ENCODE measurements at places on chromosomes 4 and X.

- no peak for DNase-seq
Observed at GRCh38 chr4:119585771-119586170, 42.8 kb downstream of the PDE5A start.

- DNase-seq, result no peak
Observed at GRCh38 chr4:98838531-98838930, 90.4 kb downstream of the EIF4E start.

DNA sequence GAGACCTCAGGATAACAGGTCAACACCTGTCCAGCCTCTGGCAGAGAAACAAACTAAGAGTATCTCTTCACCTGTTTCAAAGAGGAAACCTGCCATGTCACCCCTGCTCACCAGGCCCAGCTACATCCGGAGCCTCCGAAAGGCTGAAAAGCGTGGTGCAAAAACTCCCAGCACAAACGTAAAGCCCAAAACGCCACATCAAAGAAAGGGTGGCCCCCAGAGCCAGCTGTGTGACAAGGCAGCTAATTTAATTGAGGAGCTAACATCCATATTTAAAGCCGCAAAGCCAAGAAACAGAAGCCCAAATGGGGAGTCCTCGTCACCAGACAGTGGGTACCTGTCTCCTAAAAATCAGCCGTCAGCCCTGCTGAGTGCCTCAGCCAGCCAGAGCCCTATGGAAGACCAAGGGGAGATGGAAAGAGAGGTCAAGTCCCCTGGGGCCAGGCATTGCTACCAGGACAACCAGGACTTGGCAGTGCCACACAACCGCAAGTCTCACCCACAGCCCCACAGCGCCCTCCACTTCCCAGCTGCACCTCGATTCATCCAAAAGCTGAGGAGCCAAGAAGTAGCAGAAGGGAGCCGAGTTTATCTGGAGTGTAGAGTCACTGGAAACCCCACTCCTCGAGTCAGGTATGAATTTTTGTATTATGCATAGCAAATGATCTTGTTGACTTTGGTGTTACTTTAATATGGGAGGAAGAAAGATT, 15.1 kb downstream of the PALLD start:
- peak; percentile 55 for DNase-seq

GRCh38 chrX:4735299-4735698, 1021.9 kb upstream of the PRKX start:
- DNase-seq, result no peak

- DNase-seq, result no peak
Observed at GRCh38 chrX:67346667-67347066, 197.2 kb upstream of the AR start.

GRCh38 chr4:150258569-150258968, 180.3 kb downstream of the DCLK2 start:
- DNase-seq, result no peak

- DNase-seq, result no peak
Observed at GRCh38 chrX:119778829-119779228, 12.6 kb downstream of the RPL39 start.

DNA sequence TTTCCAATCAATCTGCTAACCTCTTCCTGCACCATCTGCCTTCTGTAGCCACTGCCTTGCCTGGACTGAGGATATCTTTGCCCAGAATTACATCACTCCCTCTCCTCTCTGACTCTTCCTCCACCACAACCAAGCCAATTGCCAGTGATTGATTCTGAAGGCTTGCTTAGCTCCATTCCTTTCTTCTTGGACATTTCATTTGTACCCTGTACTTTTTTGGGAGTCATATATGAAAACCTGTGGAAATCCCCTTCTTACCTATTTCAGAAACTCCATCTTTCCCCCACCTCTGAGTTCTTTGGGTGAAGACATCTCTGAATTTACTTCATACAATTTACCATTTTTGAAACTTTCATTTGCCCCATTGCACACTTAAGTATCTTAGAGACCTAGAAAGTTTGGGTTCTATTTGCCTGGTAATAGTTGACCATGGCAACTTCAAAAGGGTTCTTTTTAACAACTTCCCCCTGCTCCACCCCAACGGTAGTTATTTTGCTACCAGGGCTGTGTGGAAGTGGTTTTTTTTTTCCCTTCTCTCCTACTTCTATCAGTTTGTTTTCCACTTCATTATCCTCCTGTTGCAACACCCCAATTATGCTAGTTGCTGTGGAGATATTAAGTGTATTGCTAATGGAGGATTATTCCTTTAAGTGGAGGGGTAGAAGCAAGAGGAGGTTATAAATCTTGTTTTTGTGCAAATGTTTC, 14.3 kb downstream of the SGMS2 start:
- no peak for DNase-seq

DNA sequence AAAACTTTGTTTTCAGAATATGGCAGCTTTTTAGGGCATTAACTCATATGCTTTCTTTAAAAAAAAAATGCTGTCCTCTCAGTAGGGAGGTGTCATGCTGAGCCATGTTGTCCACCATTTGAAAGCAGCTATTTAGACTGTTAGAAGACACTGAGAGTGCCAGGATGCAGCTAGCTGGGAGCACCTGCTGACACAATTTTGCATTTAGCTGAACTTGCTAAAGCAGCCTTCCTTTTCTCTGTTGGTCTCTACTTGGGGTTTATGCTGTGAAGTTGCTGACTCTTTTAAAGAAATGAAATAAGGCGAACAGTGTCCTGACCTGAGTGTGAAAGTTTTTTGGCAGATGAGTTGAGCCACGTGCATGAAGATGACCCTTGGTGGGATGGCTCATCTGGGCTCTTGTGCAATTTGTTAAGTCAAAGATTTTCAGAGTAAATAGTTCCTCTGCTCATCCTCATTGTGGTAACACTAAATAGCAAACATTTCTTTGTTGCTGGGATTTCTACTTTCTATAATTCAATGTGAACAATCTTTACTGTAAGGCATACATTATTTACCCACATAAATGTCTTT, 64.5 kb downstream of the CDS1 start:
- DNase-seq, result no peak

DNA sequence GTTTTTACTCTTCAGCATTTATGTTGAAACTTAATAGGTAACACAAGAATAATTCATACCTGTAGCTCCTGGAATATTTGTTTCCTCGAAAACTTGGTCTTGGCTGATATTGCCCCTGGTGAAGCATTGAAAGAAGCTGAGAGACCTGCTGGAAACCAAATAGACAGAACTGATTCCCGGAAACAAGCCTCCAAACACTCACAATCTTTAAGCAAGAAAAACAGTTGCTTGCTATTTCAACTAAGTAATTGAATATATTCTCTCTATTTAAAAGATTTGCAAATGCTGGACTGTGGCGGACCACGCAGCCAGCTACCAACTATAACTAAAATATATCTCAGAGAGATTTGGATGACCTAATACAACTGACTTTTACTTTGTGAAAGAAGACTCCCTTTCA, 3.6 kb downstream of the PCDH18 start:
- DNase-seq, result no peak

- DNase-seq, result no peak
Observed at GRCh38 chr4:139872274-139872673, 206.7 kb downstream of the MGST2 start.

- DNase-seq, result no peak
Observed at GRCh38 chr4:86831262-86832130, 17.7 kb downstream of the SLC10A6 start.

- DNase-seq, result no peak
Observed at GRCh38 chr4:88957570-88957969, 99.4 kb downstream of the FAM13A start.

DNA sequence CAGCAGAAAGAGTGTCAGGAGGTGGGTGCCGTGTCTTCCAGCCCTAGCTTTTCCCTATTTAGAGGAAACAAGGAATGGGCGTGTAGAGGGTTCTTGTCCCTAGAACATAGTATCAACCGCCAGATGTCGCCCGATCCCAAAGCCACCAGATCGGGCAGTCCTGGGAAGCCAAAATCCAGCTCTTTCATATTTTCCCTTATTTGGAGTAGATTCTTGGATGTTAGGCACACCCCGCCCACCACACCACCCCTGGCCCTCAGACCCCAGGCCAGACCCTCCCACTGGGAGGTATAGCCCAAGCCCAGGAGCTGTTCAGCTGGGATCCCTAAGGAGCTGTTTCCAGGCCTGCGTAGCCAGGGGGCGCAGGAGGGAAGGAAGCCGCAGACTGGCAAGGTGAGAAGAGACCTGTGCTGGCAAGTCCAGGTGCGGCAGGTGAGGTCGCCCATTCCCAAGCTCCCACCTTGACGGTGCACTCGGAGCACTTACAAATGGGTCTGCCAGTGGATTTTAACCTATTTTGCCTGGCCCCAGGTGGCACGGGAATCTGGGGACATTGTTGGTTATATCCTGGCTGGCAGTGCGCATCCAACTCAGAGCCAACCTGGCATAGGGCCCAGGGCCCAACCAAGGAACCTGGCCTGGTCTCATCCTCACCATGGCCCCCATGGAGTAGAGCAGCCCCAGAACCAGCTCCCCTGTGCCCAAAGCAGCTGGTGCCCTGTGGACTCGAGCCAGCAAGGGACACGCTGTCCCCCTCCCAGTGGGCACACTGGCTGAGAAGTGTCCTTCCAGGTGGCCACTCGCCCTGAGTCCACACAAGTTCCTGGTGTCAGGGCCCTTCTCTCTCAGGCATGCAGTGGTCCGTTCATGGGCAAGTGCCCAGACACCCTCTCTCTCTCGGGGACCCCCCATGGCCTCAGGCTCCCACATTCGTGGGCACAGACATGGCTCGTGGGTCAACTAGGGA, 811 bp downstream of the FLNA start:
- no peak for DNase-seq

GRCh38 chrX:40748977-40749376, 13.6 kb upstream of the MED14 start:
- no peak for DNase-seq

DNA sequence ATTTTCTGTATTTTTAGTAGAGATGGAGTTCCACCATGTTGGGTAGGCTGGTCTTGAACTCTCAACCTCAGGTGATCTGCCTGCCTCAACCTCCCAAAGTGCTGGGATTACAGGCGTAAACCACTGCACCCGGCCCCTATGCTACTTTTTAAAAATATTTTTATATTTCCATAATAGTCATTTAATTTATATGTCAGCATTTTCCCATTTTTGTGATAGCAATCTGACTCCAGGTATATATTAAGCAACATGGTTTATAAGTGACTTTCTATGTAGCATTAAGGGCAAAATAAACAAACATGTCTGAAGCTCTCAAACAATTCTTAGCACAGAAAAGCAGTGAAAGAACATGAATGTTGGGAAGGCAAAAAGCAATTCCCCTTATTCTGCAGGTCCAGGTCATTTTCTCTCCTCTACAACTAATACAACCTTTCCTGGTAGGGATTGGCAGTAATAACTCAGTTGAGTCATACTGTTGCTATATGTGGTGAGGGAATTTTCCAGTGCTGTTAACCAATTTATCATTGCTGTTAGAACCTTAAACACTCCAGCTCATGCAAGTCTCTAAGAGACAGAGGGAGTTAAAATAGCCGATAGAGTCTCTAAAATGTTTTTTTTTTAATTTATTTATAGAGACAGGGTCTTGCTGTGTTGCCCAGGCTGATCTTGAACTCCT, 24.0 kb downstream of the SMIM14 start:
- no peak for DNase-seq

GRCh38 chrX:136752796-136753195, 27.9 kb downstream of the ARHGEF6 start:
- DNase-seq, result no peak

DNA sequence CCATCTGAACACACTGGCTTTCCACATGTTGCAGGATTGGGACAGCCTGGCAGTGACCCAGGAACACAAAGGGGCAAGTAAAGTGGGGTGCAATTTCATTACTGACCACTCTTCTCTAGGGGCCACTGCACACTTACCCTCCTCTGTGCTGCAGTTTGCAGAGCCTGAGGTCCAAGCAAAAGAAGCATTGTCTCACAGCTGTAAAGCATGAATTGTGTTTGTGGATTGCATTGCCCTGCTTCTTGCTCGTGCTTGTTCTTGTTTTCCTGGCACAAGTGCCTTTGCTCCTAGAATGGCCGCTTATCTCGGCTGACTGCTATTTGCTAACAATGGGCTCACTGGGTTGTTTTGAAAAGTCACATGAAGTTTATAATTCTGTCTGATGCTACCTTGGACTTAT, 209.1 kb upstream of the JADE1 start:
- DNase-seq, result no peak

DNA sequence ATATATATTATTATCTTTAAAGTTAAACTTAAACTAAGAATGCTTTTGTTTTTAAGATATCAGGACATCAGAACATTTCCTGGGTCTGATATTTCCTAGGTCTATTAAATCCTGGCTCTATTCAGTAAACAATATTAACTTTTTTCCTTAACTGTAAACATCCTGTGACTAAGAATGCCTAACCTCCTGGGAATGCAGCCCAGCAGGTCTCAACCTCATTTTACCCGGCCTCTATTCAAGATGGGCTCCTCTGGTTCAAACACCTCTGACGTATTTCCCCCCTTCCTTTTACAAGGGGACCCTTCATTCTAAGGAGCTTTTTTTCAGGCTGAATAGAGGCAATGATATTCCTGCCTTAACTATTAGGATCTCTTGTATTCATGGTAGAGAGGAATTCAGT, 35.8 kb upstream of the DYNLT3 start:
- no peak for DNase-seq

- DNase-seq, result no peak
Observed at GRCh38 chrX:68650491-68650890, 3.0 kb downstream of the STARD8 start.

DNA sequence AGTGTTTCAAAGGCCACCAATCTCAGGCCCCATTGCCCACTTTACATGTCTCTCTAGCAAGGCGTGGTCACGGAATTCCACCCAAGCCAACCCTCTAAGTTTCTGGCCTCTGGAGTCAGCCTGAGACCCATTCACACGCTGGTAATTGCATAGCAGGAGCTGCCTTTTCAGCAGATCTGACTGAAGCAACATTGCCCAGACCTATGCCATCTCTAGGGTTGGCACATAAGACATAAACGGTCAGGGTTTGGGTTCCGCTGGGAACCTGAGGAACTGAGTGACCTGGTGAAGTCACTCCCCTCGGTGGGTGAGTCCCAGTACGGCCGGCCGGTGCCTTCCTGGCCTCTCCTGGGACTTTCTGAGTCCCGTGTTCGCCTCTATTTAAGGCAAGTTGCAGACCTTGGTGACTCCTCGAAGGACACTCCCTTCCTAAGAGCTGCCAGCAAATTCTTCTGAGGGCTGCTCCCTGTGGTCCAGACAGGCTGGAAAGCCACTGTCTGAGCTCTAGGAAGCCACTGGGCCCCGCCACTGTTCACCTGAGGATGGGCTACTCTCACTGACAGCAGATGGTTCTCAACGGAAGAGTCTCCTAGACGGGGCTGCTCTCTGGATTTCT, 15.9 kb downstream of the CTAG1A start:
- no peak for DNase-seq

DNA sequence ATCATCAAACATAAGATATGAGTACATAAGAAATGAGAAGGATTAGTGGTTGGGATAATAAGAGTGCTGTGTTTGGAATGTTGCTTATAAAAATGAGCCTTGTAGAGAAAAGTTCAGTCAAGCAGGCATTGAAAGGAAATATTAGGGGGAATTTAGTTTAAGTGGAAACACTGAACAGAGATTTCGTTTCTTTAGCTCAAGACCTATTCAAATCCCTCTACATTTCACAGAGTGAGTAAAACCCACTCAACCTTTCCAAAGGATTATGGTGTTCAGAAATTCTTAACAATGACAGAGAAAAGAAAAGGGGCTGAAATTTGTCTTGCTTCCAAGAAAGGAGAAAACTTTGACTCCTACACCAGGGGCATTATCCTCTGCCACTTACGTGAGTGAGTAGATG, 1072.4 kb upstream of the LCORL start:
- DNase-seq, result no peak

All from T-helper 9 cell (primary cell).